Natural killer cell (primary cell): ENCODE measurements at places on chromosomes 3 and 15.

GRCh38 chr15:51756482-51756881 lies 5.1 kb downstream of the TMOD2 start:
- no peak for DNase-seq

GRCh38 chr3:20316238-20316637 lies 130.2 kb upstream of the SGO1 start:
- DNase-seq: no peak

- no peak for DNase-seq
These were observed 47.8 kb downstream of the TNFAIP8L3 start for GRCh38 chr15:51046799-51047449.

DNA sequence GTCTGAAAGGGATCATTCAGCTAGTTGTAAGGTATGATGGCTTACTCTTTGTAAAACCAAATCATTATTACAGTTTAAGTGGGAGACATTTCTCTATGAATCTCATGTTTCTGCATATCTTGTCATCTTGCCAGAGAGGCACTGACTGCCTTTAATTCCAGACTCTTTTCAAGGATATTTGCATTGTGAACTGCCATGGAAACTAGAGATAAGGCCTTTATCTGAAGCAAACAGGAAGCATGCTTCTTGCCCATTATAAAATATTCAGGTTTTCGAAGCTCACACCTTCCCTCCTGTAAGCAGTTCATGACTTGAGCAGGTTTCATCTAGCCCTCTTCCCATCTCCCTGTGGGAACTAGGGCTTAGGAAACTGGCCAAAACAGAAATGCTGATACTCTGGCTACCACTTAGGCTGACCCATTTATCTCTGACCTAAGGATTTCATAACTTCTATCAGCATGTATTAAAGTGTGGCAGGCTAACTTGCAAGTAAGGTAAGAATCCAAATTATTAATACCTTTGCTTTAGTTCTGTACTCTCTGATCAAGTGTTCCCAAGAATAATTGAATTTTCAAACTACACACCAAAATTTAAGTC lies 326.6 kb upstream of the ALCAM start:
- DNase-seq: no peak

- DNase-seq: no peak
These were observed 52.9 kb upstream of the ARL6 start for GRCh38 chr3:97711654-97712053.

DNA sequence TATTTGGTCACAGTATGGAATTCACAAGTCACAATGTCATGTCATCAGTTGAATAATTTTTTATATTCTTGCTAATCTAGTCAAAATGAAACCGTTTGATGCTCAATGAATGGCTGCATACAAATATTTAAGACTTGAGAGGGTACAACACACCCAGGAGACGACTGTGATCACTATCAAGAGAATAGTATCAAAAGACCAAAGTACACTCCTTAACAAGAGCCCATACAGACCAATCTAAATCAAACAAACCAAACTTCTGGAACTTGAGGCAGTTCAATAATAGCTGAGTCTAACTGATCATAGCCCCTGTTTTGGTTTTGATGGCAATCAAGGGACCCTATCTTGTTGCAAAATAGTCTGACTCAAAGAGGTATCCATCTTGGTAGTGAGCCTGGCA lies 265.1 kb downstream of the THSD4 start:
- DNase-seq: no peak

DNA sequence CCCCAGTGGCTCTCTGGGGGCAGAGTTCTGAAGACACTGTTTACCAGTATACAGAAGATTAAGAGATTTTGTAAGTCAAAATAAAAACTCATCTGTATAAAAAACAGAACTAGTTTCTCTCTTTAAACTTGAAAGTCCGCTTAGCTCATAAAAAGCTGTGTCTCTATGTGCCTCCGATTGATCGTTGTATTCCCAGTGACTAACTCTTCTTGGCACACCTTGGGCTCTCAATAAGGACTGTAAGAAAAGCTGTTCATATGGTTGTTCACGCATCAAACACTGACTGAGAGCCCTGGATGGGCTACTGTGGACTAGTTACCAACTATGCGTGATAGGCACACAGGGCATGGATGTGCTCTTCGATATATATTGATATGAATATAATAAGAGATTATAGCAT lies 107.9 kb downstream of the P3H2 start:
- no peak for DNase-seq

DNA sequence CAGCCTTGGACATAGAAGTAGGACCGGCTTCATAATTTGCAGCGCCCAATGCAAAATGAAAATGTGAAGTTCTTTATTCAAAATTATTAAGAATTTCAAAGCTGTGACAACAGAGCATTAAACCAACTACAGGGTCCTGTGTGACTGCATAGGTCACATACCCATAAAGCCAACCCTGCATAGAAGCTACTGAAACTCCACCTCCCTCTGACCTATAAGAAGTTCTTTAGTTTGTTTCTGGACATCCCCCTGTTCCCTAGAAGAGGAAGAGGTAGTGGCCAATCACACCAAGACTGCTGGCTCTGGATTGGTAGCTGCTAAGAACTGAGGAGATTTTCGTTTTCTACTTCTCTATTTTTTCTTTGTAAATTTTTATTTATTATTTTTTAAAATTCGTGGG lies 9.0 kb upstream of the SELENOT start:
- no peak for DNase-seq

DNA sequence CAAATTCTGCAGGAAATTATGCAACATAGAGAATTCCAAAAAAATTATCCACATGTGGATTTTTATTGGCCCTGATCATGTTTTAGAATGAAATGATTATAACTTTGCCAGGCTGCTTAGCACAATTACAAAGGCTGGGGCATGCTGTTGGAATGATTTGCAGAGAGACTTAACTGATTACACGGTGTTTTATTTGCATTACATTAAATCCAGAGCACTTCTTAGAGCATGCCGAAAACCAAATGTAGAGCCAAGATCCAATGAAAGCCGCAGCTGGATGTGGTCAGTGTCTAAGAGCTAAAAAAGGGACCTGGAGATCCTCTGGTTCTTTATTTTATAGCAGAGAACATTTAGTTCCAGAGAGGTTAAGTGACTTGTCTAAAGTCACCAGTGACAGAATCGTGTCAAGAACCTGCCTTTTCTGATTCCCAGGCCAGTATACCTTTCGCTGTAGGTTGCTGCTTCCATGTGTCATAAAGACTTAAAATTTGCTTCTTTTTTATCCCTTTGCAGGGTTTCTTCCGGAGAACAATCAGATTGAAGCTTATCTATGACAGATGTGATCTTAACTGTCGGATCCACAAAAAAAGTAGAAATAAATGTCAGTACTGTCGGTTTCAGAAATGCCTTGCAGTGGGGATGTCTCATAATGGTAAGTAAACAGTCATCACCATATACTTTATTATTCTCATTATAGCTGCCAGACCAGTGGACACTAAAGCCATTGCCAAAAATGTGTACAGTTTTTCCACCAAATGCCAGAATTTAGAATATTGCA lies 92.0 kb upstream of the TSEN2 start:
- DNase-seq: no peak

GRCh38 chr3:194395778-194396538 lies 3.1 kb downstream of the GP5 start:
- peak; percentile 78 for DNase-seq

GRCh38 chr3:185646382-185647133 lies 60.5 kb downstream of the SENP2 start:
- no peak for DNase-seq

- no peak for DNase-seq
These were observed 11.5 kb downstream of the CPNE9 start for GRCh38 chr3:9715136-9715535.

DNA sequence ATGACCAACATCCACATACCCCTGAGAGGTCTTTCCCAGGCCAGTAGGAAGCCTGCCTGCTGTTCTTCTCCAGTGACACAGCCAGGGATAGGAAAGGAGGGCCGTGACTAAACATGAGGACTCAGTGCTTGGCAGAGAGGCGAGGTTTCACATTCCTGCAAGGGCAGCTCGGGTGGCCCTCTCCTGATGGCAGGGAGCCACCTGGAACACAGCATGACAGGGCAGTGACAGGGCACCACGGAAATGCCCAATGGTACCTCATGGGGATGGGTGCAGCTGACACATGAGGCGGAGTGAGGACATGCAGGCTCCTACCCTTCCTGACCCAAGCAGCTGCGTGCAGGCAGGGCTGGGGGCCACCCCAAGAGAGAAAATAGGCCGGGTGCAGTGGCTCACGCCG lies 7.4 kb upstream of the TGM5 start:
- no peak for DNase-seq

DNA sequence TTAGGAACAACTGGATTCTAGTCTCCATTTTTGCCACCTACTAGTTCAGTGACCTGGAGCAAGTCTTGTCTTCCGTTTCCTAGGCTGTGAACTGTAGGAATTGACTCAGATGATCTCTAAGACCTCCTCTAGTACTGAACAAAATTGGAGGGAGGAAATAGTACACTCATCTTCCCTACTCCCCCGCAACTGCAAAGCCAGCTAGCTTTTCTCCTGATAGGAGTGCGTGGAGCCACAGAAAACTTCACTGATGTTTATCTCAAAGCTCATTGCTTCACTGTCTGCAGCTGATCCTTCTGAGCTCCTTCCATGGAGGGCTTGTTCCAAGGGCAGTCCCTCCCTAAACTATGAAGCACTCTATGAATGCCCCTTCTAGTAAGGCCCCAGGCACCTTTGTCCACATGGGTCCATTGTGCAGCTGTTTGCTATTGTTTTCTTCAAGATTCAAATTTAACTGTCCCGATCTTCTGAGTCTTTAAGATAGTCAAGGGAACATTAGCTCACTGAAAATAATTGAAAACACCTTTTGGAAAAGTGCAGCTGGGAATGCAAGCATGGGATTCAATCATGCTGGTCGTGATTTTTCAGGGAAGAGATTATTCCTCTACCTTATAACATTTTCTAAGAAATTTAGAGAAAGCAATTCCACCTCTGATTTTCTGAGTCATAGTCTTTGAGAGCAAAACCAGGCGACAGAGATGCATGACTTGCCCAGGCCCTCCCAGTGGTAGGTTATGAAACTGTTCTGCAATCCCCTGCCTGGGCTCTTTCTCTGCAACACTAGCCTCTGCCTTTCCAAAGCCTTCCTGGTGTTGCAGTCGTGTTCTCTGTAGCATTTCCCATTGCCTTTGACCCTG lies 24.3 kb downstream of the FILIP1L start:
- no peak for DNase-seq

DNA sequence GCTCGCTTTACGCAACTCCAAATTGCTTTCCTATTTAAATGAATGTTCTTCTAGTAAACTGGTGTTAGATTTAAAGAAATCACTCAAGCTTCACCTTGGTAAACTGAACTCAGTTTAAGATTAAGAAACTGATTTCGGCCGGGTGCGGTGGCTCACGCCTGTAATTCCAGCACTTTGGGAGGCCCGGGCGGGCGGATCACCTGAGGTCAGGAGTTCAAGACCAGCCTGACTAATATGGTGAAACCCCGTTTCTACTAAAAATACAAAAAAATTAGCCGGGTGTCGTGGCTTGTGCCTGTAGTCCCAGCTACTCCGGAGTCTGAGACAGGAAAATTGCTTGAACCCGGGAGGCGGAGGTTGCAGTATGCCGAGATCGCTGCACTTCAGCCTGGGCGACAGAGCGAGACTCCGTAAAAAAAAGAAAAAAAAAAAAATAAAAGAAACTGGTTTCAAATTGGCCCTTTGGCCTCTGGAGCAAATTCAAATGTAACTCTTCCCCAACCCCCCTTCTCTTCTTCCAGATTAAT lies 1.7 kb downstream of the SKIL start:
- DNase-seq: no peak

DNA sequence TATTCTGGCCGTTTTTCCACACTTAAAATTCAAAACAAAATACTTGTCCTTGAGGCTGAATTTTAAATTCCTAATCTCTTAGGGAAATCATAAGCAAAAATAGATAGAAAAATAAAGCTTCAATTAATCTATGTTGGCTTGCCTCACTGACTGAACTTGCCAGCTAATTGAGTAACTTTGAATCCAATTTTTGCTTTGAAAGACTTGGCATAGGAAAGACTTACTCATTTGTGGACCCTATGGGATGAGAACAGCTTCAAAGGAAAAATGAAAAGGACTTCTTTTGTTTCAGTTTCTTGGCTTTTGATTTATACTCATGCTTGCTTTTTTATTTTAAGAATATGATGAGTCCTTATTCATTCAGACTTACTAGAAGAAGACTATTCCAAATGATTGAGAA lies 370.7 kb upstream of the RARB start:
- DNase-seq: no peak

- DNase-seq: no peak
These were observed 40.3 kb downstream of the KCNAB1 start for GRCh38 chr3:156160647-156161046.

GRCh38 chr3:54870423-54870822 lies 57.4 kb downstream of the LRTM1 start:
- DNase-seq: no peak

GRCh38 chr3:168933614-168934013 lies 729.9 kb downstream of the MECOM start:
- DNase-seq: no peak

DNA sequence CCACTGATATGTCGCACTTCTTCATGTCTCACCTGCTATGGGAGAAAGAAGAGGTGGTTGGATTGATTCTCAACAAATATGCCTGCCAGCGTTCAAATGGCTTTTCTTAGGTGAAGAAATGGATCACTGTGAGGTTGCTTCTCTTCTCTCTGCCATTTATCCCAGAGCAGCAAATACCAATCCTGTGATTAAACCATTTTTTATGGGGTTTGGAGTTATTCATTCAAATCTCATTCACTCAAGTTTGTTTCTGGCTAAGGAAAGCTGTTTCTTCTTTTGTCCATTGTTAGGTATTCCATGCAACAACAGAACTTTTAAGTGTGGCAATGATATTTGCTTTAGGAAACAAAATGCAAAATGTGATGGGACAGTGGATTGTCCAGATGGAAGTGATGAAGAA lies 12.2 kb upstream of the C3orf52 start:
- DNase-seq: no peak

DNA sequence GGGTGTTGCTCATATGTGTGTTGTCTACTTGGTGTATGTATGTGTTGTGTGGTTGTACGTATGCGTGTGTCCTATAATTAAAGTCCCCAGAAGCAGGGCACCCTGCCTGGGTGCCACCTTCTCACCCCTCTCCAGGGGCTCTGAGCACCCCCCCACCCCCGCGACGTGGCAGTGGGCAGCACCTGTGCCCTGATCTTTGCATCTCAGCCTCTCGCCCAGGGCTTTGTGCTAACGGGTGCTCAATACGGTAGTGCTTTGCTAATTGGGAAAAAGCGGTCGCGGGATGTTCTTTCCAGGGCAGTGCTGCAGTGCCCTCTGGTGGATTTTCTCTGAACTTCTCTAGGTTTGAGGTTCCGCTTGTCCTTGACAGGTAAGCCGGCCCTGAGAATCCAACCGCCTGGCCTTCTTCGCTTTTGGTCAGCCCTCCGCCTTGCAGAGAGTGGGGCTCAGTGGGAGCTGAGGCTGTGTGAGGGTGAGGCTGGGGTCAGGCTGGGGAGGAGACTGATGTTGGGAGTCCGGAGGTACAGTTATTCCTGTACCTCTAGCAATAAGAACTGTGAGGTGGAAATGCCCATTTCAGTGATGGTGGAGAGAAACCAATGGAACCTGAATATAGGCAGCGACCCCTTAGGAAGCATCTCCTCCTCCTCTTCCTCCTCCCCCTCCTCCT lies 17.6 kb upstream of the EPHB3 start:
- DNase-seq: peak; percentile 87
